Hematopoietic multipotent progenitor cell treated with erythropoietin and hydrocortisone succinate and interleukin-3 and kit ligand, for 15 days (in vitro differentiated cells): ENCODE measurements at places on chromosomes 7 and 10.
A peak's percentile ranks its signal among the peaks of the same experiment; 100 is the strongest.

DNA sequence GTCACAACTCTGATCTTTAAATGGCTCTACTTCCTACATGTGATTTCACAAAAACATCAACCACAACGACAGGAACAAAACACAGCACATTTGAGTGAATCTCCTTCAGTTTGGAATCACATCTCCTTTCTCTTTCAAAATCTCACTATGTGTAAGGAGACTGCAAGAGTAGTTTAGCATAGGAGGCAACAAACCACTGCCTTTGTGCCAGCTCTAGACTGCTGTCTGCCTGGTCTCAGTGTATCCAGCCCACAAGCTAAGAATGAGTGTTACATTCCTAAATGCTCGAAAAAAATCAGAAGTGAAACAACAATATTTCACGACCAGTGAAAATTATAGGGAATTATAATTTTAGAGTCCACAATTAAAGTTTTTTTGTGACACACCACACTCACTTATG, 217.0 kb upstream of the STEAP4 start:
- no peak for DNase-seq

GRCh38 chr7:155983176-155983815, 171.0 kb upstream of the SHH start:
- DNase-seq: no peak

GRCh38 chr7:45399069-45399468, 175.1 kb upstream of the ADCY1 start:
- DNase-seq: no peak

- DNase-seq: no peak
These were observed 84.8 kb downstream of the PTPRE start for GRCh38 chr10:127991543-127992255.

DNA sequence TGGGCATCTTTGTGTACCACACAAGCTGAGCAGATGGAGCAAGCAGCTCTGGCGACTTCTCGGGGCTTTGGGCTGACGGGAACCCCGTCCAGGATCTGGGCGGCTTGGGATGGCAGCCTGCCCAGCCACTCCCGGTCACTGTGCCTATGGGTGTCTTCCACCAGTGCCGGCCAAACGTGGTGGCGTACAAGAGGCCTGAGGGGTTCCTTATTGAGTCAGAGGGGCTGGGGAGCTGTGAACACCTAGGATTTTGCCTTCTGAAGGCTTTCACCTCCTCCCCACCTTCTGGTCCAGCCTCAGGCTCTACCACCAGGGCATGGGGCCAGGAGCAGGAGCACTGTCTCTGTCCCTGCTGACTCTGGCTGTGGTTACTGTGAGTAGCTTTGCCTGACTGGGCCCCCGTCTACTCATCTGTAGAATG, 71.8 kb upstream of the PPIF start:
- no peak for DNase-seq

GRCh38 chr10:105857268-105858264, 1216.5 kb downstream of the SORCS3 start:
- no peak for DNase-seq

GRCh38 chr10:69214666-69215131, 5.4 kb upstream of the HKDC1 start:
- no peak for DNase-seq

GRCh38 chr7:118352867-118353453, 128.5 kb downstream of the ANKRD7 start:
- no peak for DNase-seq

DNA sequence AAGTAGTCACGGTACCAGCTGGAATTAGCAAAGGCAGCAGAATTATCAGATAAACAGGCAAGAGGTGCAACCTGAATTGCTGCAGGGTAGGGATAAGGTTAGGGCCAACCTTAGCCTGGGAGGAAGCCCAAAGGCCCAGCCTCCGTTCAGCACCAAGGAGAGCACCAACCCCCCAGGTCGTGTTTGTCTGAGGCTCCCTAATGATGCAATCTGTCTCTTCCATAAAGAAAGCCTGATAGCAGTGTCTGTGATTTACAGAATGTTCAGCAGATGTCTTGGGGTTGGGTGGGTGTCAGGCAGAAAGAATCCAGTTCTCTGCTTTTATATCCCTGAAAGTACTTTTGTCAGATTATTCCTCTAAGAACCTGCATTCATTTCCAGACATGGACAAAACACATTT, 328.4 kb upstream of the AOAH start:
- DNase-seq: no peak

DNA sequence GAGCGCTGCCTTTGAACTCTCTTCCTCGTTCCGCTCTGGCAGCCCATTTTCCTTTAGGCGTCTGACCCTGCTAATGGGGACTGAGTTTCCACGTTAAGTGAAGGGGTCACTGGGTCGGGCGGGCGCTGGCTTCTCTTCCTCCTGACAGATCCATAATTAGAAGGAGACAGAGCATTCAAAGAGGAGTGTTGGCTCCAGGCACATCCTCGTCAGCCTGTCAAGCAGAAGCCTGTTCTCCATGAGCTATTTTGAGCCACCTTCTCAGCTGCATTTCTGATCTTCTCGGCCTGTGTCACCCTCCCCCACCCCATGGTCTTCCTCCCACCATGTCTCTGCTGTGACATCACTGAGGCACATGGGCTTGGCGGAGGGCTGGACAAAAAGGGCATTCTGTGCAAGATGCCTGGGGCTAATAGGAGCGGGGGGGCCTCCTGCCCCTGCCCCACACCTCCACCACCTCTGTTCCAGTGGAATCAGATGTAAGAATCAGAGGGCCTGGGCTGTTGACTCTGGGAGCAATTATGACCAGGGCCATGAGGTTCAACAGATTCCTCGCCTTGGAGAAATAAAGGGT, 248.1 kb downstream of the PLXNA4 start:
- DNase-seq: no peak

DNA sequence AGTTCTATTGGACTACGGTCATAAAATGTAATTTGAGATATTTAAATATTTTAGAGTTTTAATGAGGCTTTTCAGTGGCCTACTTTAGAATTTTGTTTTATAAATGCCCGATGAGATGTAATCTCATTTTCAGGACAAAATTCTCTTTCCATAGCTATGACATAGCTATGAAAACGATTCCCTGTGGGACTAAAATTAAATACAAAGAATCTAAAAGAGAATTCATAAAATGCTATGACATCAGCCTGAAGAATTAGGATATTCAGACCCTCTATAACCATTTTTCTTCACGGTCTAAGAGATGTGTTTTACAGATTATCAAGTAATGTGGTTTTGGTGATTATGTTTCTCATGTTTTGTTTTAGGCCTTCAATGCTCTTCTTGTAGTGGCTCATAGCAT, 48.2 kb upstream of the ODAD2 start:
- DNase-seq: no peak

DNA sequence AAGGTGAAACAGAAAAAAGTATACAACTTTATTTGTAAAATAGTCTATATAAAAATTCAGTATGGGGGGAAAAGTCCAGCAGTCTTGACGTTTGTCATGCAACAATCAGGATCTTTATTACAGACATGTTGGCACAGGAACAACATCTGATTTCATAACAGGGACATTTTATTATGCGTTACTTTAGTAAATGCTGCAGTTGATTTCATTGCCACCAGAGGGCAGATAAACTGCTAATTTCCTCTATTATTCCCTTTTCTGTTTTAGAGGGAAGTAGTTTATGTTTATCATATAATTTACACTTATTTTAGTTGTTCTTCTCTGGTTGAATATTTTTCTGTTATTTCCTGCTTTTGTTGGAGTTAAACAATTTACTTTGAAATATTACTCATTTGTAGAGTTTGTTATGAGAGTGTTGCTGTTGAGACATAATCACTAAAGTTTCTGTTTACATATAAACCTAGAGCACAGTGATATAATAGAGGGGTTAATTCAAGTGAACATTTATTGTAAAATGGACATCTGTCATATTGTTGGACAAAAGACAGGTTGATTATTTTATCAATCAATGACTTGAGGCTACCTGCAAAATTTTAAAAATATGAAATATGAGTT, 3.3 kb downstream of the PLXDC2 start:
- DNase-seq: peak; percentile 13

- no peak for DNase-seq
These were observed 16.1 kb downstream of the DYDC2 start for GRCh38 chr10:80372675-80373074.

GRCh38 chr7:43391518-43391917, 191.4 kb upstream of the STK17A start:
- no peak for DNase-seq

- DNase-seq: no peak
These were observed 107.2 kb downstream of the FGFR2 start for GRCh38 chr10:121490871-121491519.

DNA sequence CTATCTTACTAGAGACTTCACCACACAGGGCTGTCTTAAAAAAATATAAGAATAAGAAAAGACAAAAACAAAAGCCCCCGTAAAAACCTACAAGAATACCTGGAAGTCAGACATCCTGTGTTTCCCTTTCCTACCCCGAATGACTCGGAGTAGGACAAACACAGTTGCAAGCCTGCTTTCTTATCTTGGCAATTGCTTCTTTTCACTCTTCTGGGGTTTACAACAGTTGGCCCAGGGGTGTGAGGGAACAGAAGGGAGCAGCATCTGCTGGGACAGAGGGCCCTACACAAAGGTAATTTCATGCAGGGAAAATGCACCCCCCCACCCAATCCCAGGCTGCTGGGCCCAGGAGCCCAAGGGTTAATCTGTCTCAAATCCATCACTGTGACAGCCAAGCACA, 220.6 kb downstream of the ARHGAP12 start:
- DNase-seq: no peak

- no peak for DNase-seq
These were observed 21.6 kb upstream of the KLF6 start for GRCh38 chr10:3806603-3807002.

GRCh38 chr7:21077602-21078001, 290.9 kb upstream of the SP8 start:
- DNase-seq: no peak

DNA sequence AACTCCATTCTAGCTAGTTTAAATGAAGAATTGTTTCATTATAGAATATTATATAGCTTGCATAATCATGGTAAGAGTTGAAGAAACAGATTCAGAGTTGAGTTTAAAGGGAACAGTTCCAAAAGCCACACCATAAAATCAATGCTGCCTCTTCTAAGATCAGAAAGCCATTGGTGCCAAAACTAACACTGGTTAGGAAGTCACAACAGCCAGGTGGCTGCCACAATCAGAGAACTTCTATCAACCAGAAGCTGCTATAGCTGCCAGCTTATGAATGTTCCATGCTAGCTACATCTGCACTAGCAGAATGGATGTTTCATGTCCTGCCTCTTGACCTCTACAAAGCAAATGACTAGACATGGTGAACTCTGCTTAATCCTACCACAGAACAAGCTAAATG, 583.1 kb upstream of the LRRN3 start:
- DNase-seq: no peak

DNA sequence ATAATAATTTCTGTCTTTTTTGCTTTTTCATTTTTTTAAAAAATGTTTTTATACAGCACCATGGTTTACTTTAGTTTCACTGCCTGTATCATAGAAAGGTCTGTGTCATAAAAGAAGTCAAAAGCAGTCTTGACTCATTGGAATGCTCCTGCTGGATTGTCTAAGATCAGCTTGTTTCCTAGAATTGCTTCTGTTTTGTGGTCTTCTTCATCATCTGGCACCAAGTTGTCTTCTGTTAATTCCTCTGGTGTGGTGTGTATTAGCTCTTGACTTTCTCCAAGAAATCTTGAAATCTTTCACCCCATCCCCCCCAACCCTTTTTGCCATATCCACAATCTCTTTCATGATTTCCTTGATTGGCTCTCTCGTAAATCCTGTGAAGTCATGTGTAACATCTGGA, 250.3 kb upstream of the CXCL12 start:
- no peak for DNase-seq

GRCh38 chr10:125878957-125879835, 1.9 kb downstream of the DHX32 start:
- DNase-seq: no peak

DNA sequence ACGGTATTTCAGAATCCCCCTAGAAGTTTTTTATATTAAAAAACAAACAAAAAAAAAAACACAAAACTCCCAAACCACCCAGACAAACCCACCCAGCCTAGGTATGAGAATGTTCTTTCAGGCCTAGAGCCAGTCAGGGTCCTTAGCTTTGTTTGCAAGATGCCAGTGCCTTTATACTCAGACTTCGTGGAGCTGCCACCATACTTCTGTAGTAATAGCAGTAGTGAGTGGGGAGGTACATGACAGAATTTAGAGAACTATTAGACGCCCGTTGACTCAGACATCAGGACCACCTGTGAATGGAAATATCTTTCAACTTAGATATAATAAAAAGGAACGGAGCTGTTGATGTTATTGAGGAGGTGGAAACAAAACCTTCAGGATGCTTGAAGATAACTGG, 138.2 kb upstream of the MKLN1 start:
- DNase-seq: no peak

DNA sequence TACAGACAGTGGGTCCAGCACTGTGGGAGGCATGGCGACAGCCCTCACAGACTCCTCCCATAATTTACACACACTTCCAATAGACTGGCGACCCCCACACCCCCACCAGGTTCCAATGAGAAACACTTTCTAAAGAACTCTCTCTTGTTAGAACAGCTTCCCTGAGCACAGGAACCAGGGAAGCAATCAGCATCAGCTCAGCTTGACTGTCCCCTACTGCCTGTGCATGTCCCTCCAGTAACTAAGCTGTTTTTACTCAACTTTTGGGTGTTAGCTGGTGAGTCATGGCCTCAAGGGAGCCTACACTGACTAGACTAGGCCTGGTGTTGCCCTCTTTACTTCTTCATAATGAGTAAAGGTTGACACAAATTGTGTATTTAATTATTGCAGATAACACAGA, 32.6 kb upstream of the HERPUD2 start:
- no peak for DNase-seq

GRCh38 chr10:5888843-5889623, 660 bp downstream of the ANKRD16 start:
- DNase-seq: no peak

- no peak for DNase-seq
These were observed 29.6 kb upstream of the DKK1 start for GRCh38 chr10:52284416-52285013.

DNA sequence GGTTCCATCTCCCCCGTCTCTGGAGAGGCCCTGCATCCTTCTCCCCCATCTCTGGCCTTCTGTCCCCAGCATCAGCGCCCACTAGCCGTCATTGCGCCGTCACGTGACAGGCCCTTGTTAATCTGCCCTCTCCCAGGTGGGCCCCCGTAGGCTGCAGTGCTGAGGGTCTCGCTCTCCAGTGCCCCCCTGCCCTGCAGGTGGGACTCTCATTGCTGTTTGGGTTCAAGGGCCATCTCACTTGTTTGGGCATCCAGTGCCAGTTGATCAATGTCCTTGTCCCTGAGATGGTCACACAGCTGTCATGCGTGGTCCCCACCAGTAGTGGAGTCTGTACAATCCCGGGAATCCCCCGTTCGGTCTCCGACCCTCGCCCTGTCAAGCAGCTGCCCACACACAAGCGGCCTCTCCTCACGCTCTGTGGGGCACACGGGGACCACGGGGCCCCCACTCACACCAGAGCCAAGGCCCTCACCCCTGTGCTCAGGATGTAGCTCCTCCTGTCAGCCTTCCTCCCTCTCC, 114.0 kb downstream of the INPP5A start:
- no peak for DNase-seq

GRCh38 chr10:110851020-110851612, 20.6 kb upstream of the PDCD4 start:
- no peak for DNase-seq
